ENCODE measurements at places on chromosomes 1 and 21.
A peak's percentile ranks its signal among the peaks of the same experiment; 100 is the strongest.

GRCh38 chr1:92277105-92277723 lies 21.6 kb downstream of the GLMN start:
- peak; percentile 40 for DNase-seq

GRCh38 chr1:48750109-48750508 lies 26.6 kb downstream of the BEND5 start:
- no peak for DNase-seq

- DNase-seq, result peak; percentile 23
Measured at GRCh38 chr1:3174487-3175247, 105.7 kb downstream of the PRDM16 start.

GRCh38 chr1:180288940-180289339 lies 58.9 kb downstream of the LHX4 start:
- no peak for DNase-seq

DNA sequence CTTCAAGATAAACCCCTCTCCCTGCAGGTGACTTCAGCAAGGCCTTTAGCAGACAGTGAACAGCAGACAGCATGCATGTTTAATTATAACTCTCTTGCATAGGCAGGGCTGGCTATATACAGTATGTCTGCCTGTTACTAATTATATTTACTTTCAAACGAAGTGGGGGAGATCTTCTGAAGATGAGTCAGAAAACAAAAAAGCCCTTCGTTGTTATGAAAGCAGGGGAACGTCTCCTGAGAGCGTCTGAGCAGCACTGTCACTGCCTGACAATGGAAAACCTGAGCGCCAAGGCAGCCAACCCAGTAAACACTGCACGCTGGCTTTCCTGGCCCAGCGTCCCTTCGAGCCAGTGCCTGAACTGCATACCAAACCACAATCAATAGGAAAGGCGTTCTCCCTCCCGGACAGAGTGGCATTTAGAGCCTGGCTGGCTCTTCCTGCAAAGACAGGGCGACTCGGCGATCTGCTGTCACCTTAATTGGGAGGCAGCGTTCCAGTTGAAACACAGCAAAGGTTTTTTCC lies 54.1 kb downstream of the TOMM20 start:
- peak; percentile 92 for DNase-seq

Measured in AG10803 (cell line).